RWPE2 (cell line): ENCODE measurements at places on chromosomes 5 and 9.

DNA sequence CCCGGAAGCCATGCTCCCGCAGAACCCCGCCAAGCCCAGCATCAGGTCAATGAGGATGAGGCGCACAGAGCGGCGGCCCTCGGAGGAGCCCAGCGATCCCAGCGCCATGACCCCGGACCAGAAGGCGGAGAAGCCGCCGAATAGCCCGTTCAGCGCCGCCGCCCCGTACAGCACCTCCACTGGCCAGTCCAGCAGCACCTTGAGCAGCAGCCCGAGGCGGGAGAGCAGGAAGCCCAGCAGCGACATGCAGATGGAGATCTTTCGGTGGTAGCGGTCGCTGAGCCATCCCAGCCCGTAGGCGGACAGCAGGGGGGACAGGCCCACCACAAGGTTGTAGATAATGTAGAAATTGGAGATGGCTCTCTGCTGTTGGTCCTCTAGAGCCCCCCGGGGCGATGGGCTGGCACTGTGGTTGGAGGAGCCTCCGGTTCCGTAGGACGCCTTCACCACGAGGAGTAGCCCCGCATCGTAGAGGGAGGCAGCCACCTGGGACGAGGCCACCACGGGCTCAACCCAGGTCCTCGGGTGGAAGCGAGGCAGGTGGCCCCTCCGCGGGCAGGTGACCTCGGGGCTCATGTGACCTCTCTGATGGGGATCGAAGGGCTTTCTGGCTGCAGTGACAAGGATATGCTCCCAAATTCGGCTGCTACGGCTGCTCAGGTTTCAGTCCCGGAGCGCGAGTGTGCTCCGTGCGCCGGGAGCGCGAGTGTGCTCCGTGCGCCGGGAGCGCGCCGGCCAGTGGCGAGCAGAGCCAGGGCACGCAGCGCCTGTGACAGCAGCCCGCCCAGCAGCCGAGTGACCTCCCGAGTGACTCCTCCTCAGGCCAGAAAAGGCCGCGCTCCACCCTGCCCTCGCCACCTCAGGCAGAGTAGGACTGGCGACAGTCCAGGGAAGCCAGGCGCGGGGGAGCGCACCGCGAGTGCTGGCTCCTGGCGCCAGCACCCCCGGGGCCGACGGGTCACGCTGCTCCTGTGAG lies at the start of gene SLC46A2:
TSS of gene SLC46A2 (minus strand) at position 771 of the 976 bp plus-strand sequence. CDS start at position 576, 195 bp downstream.
- no peak within 1 kb of the TSS for H3K27ac ChIP-seq
- no peaks in the 10 kb centered on the region for H3K4me1 ChIP-seq
- H3K27me3 ChIP-seq, result peaks cover 17% of the 10 kb centered on the region
- DNase-seq, result no peak

GRCh38 chr5:141465351-141465750 lies 10.4 kb upstream of the PCDHGC3 start:
- H3K4me1 ChIP-seq, result no peaks in the 10 kb centered on the region
- no peak overlapping the region for H3K4me3 ChIP-seq
- no peak overlapping the region for H3K27ac ChIP-seq
- DNase-seq, result no peak
- no peaks in the 10 kb centered on the region for H3K36me3 ChIP-seq

- no peaks in the 10 kb centered on the region for H3K36me3 ChIP-seq
- DNase-seq, result no peak
- H3K27me3 ChIP-seq, result peaks cover 3% of the 10 kb centered on the region
- H3K4me1 ChIP-seq, result peaks cover 8% of the 10 kb centered on the region
- no peak overlapping the region for H3K4me3 ChIP-seq
Measured at GRCh38 chr5:176612855-176613254, 2.9 kb upstream of the GPRIN1 start.

- no peaks in the 10 kb centered on the region for H3K36me3 ChIP-seq
- no peaks in the 10 kb centered on the region for H3K27me3 ChIP-seq
- H3K4me3 ChIP-seq, result no peak overlapping the region
Measured at GRCh38 chr9:21778304-21778703, 24.1 kb upstream of the MTAP start.

DNA sequence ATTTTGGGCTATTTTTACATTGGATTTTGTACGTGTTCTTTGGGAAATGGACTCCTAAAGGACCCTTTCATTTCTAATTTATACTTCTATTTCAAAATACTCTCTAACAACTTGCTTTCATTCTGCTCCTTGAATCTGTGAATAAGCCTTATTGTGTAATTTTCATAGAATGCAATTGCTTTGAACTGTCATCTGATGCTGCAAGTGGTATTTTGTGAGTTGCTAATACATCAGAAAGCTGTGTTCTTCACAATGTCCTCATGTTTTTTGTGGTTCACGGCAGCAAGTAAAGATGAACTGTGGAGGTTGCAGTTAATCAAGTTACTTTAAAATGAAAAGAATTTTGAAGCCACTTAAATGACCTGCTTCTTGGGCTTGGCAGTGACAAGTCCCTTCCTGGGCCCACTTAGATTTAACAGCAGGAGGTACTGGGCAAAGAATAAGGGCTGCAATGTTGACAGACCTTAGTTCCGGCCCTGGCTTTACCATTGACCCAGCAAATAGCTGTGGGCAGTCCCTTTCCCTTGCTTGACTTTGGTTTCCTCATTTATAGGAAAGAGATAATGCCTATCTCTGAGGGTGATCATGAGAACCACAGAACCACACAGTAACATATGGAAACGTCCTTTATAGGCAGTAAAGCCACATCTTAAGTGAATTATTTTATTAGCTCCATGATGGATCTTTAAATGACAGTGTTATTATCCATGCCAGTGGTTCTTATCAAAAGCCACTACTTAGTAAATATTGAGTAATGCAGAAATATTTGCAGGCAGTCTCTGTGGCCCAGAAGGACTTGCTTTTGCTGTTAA lies 54.8 kb downstream of the IQGAP2 start:
- H3K36me3 ChIP-seq, result no peaks in the 10 kb centered on the region
- no peaks in the 10 kb centered on the region for H3K4me1 ChIP-seq
- no peak for DNase-seq
- H3K27me3 ChIP-seq, result no peaks in the 10 kb centered on the region
- H3K4me3 ChIP-seq, result no peak overlapping the region

DNA sequence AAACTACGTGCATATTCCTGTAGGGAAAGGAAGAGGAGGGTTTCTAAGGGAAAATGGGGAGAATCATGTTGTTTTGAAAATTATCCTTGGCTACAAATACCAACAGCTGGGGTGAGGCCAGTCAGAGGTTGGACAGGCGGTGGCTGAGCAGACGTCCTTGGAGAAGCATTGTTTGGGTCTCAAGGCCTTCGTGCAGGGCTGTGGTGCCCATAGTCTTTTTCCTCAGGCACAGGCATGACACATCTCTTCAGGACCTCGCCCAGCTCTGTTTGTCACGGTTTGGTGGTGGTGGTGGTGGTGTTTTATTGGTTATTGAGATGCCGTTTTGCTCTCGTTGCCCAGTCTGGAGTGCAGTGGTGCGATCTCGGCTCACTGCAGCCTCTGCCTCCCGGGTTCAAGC lies 27.8 kb upstream of the EGFL7 start:
- no peak overlapping the region for H3K4me3 ChIP-seq
- no peaks in the 10 kb centered on the region for H3K36me3 ChIP-seq
- H3K27ac ChIP-seq, result no peak overlapping the region
- peaks cover 12% of the 10 kb centered on the region for H3K4me1 ChIP-seq
